Mesendoderm (in vitro differentiated cells): ENCODE measurements at places on chromosomes 1 and 21.

DNA sequence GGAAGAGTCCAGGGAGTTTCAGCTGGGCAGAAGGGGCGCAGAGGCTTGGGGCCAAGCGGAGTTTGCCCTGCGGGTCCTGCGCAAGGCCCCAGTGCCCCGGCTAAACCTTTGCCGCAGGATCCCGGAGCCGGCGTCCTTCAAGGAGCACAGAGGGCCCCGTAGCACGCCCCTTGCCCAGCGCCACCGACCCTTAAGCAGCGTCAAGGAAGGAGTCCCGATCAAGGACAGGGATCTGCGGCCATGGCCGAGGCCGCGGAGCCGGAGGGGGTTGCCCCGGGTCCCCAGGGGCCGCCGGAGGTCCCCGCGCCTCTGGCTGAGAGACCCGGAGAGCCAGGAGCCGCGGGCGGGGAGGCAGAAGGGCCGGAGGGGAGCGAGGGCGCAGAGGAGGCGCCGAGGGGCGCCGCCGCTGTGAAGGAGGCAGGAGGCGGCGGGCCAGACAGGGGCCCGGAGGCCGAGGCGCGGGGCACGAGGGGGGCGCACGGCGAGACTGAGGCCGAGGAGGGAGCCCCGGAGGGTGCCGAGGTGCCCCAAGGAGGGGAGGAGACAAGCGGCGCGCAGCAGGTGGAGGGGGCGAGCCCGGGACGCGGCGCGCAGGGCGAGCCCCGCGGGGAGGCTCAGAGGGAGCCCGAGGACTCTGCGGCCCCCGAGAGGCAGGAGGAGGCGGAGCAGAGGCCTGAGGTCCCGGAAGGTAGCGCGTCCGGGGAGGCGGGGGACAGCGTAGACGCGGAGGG lies 520 bp downstream of the CLIC6 start:
- no peaks in the 10 kb centered on the region for H3K4me1 ChIP-seq
- H3K27me3 ChIP-seq, result peaks cover 22% of the 10 kb centered on the region
- peak; percentile 44 for DNase-seq
- no peak overlapping the region for H3K27ac ChIP-seq

- H3K27me3 ChIP-seq, result no peaks in the 10 kb centered on the region
- DNase-seq, result no peak
- H3K4me1 ChIP-seq, result peaks cover 1% of the 10 kb centered on the region
- H3K36me3 ChIP-seq, result no peaks in the 10 kb centered on the region
- no peak overlapping the region for H3K4me3 ChIP-seq
These were observed 14.4 kb upstream of the FCRL5 start for GRCh38 chr1:157566484-157567300.

DNA sequence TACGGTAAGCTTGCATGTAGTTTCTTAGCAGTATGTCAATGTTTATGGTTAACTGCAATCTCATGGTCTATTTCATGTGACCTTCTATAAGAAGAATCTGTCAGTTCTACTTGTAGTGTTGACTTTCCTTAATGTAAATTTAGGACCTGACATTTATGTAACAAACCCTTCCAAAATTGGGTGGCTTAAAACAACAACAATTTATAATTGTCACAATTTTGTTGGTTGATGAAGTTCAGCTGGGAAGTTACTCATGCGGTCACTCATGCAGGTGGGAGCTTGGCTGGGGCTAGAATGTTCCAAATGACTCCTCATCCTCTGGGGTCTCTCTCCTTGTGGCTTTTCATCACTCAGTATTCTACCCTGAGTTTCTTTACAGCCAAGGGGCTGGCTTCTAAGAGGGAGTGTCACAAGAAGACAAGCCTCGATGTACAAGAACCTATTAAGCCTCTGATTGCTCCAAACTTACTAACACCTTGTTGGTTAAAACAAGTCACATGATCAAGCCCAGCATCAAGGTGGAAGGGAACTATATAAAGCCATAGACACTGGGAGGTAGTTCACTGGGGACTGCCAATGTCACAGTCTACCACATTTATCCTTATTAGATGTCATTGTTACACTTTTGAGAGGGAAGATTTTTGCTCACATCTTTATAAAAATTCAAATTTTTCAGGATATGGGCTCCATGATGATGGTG lies 23.9 kb downstream of the CCN1 start:
- no peaks in the 10 kb centered on the region for H3K27me3 ChIP-seq
- peaks cover 4% of the 10 kb centered on the region for H3K4me1 ChIP-seq
- no peak overlapping the region for H3K4me3 ChIP-seq
- no peaks in the 10 kb centered on the region for H3K36me3 ChIP-seq

- H3K27me3 ChIP-seq, result no peaks in the 10 kb centered on the region
- H3K4me3 ChIP-seq, result no peak overlapping the region
- H3K27ac ChIP-seq, result no peak overlapping the region
- peak; percentile 81 for DNase-seq
These were observed 458.3 kb upstream of the ADAMTS5 start for GRCh38 chr21:27425172-27425571.

DNA sequence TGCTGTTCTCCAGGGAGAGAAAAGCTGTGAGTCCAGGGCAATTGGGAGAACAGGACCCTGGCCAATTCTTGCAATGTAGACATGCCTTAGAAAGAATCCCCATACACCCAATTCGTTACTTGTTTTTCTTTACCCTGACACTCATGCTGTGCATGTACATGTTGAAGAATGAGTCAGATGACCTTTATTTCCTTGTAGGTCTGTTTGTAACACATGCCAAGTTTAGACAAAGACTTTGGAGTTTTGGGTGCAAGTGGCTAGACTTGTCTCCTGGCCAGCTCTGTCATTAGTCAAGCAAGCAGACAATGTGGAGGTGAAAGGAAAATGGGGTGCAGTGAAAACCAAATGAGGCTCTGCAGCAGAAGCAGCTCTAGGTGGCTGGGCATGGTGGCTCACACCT lies 38.1 kb downstream of the GNPAT start:
- no peaks in the 10 kb centered on the region for H3K27me3 ChIP-seq
- DNase-seq, result no peak
- peaks cover 4% of the 10 kb centered on the region for H3K36me3 ChIP-seq
- H3K4me1 ChIP-seq, result no peaks in the 10 kb centered on the region
- H3K4me3 ChIP-seq, result no peak overlapping the region

GRCh38 chr1:199619223-199619622 lies 408.3 kb upstream of the NR5A2 start:
- H3K27me3 ChIP-seq, result no peaks in the 10 kb centered on the region
- H3K4me3 ChIP-seq, result no peak overlapping the region
- DNase-seq, result peak; percentile 18
- H3K27ac ChIP-seq, result no peak overlapping the region

DNA sequence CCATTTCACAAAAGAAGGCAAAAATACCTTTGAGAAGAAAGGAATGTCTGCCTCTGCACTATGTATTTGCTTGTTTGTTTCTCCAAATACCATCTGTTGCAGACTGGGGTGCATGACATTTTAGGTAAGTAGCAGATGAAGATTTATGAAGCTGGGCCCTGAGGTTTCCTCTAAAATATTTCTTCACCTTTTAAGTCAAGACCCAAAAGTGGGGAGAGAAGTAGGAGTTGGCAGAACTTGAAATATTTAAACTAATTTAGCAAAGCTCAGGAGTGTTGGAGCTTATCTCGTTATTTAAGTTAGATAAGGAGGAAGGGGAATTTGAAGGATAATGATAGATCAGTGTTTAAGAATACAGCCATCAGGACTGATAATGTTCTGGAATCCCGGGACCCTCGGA lies 152.9 kb downstream of the DHRS3 start:
- DNase-seq, result peak; percentile 36
- no peaks in the 10 kb centered on the region for H3K27me3 ChIP-seq
- no peak overlapping the region for H3K27ac ChIP-seq
- H3K36me3 ChIP-seq, result no peaks in the 10 kb centered on the region
- no peaks in the 10 kb centered on the region for H3K4me1 ChIP-seq

DNA sequence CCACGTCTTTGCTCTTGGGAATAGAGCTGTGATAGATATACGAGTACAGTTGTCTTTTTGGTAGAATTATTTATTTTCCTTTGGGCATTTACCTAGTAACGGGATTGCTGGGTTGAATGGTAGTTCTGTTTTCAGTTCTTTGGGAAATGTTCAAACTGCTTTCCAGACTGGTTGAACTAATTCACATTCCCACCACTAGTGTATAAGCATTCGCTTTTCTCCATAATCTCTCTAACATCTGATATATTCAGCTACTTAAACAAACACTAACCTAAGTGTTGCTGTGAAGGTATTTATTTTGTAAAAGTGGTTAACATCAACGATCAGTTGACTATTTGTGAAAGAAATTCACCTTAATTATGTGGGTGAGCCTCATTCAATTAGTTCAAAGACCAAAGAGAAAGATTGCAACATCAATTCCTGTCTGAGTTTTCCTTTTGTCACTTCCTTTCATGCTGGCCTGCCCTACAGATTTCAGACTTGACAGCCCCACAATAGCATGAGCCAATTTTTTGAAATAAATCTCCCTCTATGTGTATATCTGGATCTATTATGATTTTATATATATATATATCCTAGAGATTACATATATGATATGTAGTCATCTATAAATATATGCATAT lies 26.7 kb upstream of the DUSP10 start:
- H3K4me3 ChIP-seq, result no peak overlapping the region
- no peaks in the 10 kb centered on the region for H3K36me3 ChIP-seq
- H3K4me1 ChIP-seq, result no peaks in the 10 kb centered on the region
- no peak for DNase-seq
- no peak overlapping the region for H3K27ac ChIP-seq

DNA sequence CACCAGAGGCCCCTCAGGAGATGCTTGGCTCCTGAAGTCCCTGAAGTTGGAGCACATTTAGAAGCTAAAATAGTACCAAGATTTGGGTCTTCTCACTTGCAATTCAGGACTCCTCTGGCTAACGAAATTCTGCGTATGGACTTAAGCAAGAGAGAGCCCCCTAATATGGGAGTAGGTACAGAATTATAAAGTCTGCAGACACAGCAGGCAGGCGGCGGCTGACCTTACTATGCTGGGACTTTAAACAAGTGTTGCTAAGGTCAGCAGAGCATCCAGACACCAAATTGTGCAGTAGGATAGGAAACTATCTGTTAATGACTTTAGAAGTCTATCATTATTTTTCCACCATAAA lies 104.5 kb upstream of the PDE4B start:
- no peak overlapping the region for H3K27ac ChIP-seq
- no peaks in the 10 kb centered on the region for H3K27me3 ChIP-seq
- no peaks in the 10 kb centered on the region for H3K4me1 ChIP-seq

GRCh38 chr1:55188909-55189308 lies 26.3 kb downstream of the USP24 start:
- no peak overlapping the region for H3K27ac ChIP-seq
- peaks cover 3% of the 10 kb centered on the region for H3K4me1 ChIP-seq
- no peak for DNase-seq
- H3K4me3 ChIP-seq, result no peak overlapping the region

GRCh38 chr1:2316451-2316961 lies 74.8 kb downstream of the MORN1 start:
- no peaks in the 10 kb centered on the region for H3K36me3 ChIP-seq
- no peak for DNase-seq
- H3K4me1 ChIP-seq, result peaks cover 3% of the 10 kb centered on the region
- H3K4me3 ChIP-seq, result no peak overlapping the region

GRCh38 chr1:111006556-111006955 lies 42.8 kb upstream of the LRIF1 start:
- no peaks in the 10 kb centered on the region for H3K27me3 ChIP-seq
- no peak overlapping the region for H3K27ac ChIP-seq
- H3K36me3 ChIP-seq, result no peaks in the 10 kb centered on the region
- H3K4me3 ChIP-seq, result no peak overlapping the region
- no peaks in the 10 kb centered on the region for H3K4me1 ChIP-seq

- DNase-seq, result no peak
- H3K36me3 ChIP-seq, result no peaks in the 10 kb centered on the region
- H3K4me1 ChIP-seq, result peaks cover 2% of the 10 kb centered on the region
- H3K27me3 ChIP-seq, result no peaks in the 10 kb centered on the region
- no peak overlapping the region for H3K27ac ChIP-seq
- H3K4me3 ChIP-seq, result no peak overlapping the region
These were observed 130.9 kb downstream of the FOXD2 start for GRCh38 chr1:47568763-47569162.

- H3K4me1 ChIP-seq, result no peaks in the 10 kb centered on the region
- H3K27ac ChIP-seq, result no peak overlapping the region
- no peaks in the 10 kb centered on the region for H3K36me3 ChIP-seq
- no peak for DNase-seq
These were observed 67.2 kb upstream of the RUNX3 start for GRCh38 chr1:24996983-24997893.

- DNase-seq, result no peak
- H3K4me3 ChIP-seq, result no peak overlapping the region
- no peaks in the 10 kb centered on the region for H3K27me3 ChIP-seq
These were observed 84.3 kb downstream of the CTH start for GRCh38 chr1:70495370-70495769.

DNA sequence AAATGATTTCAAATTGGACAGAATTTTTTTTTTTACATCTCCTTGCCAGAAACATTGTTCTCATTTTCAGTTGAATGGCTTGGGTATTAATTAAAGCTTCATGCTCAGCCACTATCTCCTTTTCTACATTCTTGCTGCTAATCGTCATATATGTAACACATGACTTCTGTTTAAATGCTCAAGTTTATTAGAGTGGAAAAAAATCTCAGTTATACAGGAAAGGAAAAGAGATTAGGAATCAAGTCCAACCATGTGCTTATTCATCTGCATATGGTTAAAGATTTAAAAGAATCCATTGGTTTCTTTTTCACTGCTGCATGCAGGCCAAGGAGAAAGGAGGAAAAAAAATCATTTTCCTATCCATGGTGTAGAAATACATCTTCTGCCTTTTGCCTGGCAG lies 47.3 kb upstream of the CNN3 start:
- DNase-seq, result no peak
- H3K4me1 ChIP-seq, result no peaks in the 10 kb centered on the region
- H3K36me3 ChIP-seq, result no peaks in the 10 kb centered on the region
- H3K4me3 ChIP-seq, result no peak overlapping the region
- H3K27ac ChIP-seq, result no peak overlapping the region
- no peaks in the 10 kb centered on the region for H3K27me3 ChIP-seq

DNA sequence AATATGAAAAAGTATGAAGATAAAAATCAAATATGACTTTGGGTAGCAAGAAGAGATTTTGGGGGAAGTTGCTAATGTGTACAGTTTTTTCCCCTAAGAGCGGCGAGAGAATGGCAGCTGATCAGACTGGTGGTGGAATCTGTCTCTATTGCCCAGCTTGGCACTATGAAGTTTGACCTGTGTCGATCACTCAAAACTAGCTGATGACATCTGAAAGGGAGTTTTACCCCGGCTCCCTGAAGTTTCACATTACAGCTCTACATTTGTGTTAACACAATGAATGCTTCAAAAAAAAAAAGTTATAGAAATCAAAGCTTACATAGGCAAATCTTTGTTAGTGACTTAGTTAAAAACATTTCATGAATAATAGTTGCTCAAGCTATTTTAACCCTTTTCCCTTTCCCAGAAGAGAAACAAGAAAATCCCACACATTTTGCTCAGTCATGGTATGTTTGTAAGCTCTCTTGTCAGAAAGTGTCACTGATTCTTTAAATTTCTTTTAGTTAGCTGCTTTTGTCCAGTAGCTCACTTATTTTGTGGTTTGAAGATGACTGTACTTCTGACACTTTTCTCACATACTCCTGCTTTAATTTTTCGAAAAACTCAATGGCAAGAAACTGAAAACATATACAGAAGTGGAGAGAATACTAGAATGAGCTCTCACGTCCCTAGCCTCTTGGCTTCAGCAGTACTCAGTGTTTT lies 41.3 kb downstream of the DYRK1A start:
- no peaks in the 10 kb centered on the region for H3K36me3 ChIP-seq
- no peak for DNase-seq
- H3K27ac ChIP-seq, result no peak overlapping the region
- peaks cover 7% of the 10 kb centered on the region for H3K4me1 ChIP-seq
